ENCODE measurements at places on chromosomes 6 and 20.

- no peak for DNase-seq
Observed at GRCh38 chr6:53730767-53731166, 64.0 kb upstream of the LRRC1 start.

DNA sequence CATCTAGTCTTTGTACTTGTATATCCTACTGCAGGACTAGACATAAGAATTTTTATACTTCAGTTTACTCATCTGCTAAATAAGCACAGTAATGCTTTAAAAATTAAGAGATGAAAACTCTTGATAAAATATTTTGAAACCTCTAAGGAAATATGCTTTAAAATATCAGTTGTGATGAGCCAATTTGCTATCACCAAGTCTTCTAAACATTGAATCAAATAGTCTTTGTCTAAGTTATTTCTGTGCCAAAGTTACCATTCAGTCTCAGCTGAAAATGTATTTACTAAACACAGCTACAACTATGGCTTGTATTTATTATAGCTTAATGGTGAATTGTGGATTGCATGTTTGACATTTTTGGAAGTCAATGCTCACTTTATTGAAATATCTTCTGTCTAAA lies 46.2 kb upstream of the RFPL4B start:
- no peak for DNase-seq

GRCh38 chr6:75155631-75156030 lies 50.2 kb downstream of the COL12A1 start:
- DNase-seq: no peak

GRCh38 chr6:153872946-153873345 lies 166.1 kb upstream of the OPRM1 start:
- DNase-seq: no peak

DNA sequence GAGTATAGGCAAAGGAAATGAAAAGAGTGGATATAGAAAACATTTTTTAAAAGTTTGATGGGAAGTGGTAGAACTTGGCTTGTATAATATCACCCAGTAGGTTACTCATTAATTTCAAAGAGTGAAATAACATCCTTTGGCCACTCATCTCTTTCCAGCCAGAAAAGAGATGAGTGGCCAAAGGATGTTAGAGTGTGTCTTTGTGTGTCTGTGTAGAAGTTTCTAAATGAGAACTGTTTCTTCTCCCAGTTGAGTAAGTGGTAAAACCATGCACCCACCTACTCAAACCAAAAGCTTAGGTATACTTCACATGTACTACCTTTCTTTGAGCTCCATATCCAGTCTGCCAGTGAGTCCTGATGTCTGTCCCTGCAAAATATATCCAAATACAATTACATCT lies 47.7 kb upstream of the TMEM244 start:
- no peak for DNase-seq

- no peak for DNase-seq
Observed at GRCh38 chr6:34030831-34031624, 114.9 kb downstream of the GRM4 start.

- DNase-seq: no peak
Observed at GRCh38 chr20:51029963-51030920, 7.3 kb upstream of the KCNG1 start.

GRCh38 chr20:45325371-45325770 lies 17.3 kb upstream of the MATN4 start:
- DNase-seq: no peak

DNA sequence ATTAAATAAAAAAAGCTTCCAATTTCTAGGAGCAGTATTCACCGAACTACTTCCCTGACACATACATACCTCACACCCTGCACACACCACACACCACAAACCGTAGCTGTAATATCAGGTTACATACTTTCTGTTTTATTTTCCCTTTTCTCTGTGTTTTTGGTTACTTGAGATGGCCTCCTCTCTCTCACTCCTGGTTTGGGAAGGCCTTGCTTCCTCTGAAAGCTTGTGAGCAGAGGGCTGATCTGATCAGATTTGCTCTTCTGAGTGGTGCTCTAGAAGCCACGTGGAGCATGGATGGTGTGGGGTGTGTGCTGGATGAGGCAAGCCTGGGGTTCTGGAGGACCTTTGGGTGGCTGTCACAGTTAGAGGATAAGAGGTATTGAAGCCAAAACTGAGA lies 20.9 kb downstream of the UTRN start:
- no peak for DNase-seq

GRCh38 chr20:45595235-45595634 lies 16.2 kb upstream of the WFDC8 start:
- no peak for DNase-seq

GRCh38 chr6:73631849-73632248 lies 21.9 kb downstream of the SLC17A5 start:
- DNase-seq: no peak

- DNase-seq: no peak
Observed at GRCh38 chr20:60102665-60103210, 144.5 kb downstream of the CDH26 start.

- no peak for DNase-seq
Observed at GRCh38 chr6:27816906-27817305, 95.3 kb downstream of the OR2B2 start.

- no peak for DNase-seq
Observed at GRCh38 chr6:2596222-2596621, 154.5 kb downstream of the MYLK4 start.

- DNase-seq: no peak
Observed at GRCh38 chr6:137874204-137875057, 7.4 kb downstream of the TNFAIP3 start.

GRCh38 chr6:1079525-1079924 lies 232.4 kb upstream of the FOXQ1 start:
- DNase-seq: no peak

GRCh38 chr20:35988910-35989463 lies 20.6 kb downstream of the CNBD2 start:
- DNase-seq: no peak

DNA sequence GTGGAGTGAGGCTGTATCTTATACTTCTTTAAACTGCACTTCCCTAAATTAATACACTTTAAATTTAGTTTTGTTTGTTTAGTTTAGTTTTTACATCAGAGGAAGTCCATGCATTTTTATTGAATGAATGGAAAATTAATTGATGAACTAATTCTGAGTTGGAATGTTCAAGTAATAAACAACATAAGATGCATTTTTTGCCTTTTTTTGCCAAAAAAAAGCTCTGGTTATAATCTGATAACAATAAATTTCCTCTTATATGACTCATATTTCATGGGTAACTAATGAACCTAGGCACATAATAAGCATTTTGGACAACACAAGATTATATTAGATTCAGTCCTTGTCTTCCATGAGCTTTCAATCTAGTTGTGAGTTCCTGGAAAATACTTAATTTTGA lies 323.1 kb downstream of the CENPW start:
- no peak for DNase-seq

DNA sequence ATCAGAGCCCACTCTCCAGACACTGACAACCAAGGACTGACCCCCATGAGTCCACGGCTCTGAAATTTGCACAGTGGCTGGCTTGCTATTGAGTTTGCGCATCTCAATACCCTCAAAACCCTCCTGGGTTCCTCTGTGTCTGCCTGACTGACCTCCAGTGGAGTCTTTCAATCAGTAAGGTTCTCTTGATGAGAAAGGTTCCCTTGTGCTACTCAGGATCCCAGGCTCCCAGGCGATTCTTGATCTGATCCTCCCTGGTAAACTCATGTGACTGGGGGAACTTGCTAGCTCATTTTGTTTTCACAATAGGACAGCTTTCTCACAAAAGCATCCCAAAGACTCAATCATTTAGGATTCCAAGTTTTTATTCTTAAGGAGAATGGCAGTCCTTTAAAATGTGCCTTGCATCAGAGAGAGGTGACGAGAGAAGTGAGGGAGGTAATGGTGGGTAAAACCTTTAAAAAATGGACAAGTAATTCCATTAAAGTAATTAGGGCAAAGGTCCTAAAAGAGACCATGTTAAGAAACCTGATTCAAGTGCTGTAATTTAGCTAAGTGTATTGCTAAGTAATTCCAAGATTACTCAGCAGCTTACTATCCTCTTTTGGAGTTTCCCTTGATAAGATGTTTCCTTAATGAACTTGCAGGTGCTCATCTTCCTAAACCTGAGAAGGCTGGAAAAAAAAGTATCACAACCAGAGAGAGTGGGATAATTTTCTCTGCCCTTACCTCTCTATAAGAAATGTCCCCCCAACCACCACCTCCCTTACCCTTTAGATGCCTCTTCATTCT lies 304.7 kb upstream of the SGK1 start:
- no peak for DNase-seq

Data from vagina (tissue), 2 donors.